ENCODE measurements at places on chromosomes 7 and 10. TPM values are rescaled to one million over a fixed set of nuclear protein-coding genes. Genes with fewer than 3 reads are reported as not detected.

Gene SUN3
- not detected for total RNA-seq

DNA sequence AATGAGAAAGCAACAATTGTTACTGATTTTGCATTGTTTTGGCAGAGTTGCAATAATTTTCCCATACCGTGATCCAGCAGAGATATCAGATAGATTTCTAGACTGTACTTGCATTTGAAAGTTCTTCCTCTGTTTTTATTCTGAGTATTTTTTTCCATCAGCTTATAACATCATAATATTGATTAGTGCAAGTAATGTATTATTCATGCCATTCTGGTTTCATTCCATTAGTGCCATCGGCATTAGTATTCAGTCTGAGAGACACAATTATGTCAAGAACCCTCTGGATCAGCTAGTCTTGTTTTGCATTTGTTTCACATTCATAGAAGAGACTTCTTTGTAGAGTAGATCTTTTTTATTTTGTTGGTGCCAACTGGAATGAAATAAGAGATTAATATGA, 304.0 kb downstream of the BBS9 start:
- no peak for DNase-seq

GRCh38 chr7:151472644-151473380, 32.9 kb upstream of the CRYGN start:
- DNase-seq: no peak

DNA sequence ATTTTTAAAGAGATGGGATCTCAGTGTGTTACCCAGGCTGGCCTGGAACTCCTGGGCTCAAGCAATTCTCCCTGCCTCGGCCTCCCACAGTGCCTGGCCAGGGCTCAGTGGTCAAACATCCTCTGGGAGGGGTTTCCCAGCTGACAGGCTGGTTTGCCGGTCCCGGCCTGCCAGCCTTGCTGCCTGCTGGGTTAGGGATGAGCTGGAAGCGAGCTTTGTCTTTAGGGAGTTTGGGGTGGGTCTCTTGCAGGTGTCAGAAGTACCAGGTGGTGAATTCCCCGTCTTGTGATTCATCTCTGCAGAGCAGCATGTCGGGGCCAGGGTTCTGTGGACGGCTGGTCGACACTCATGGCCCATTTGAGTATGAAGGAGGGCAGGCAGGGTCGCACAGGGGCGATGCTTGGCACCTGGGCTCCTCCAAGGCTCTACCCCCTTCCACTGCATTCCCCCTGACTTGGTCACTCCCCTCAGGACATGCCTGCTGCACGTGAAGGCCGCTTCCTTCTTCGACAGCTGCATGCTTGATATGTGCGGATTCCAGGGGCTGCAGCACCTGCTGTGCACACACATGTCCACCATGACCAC, 30.3 kb downstream of the ZAN start:
- no peak for DNase-seq

GRCh38 chr7:114691605-114692004, 230.3 kb upstream of the MDFIC start:
- DNase-seq: no peak

- DNase-seq: no peak
Observed at GRCh38 chr7:42476255-42476654, 239.2 kb upstream of the GLI3 start.
